Hepatocyte (in vitro differentiated cells): ENCODE measurements at places on chromosomes 16 and 17. TPM values are rescaled to one million over a fixed set of nuclear protein-coding genes. Genes with fewer than 3 reads are reported as not detected.
A peak's percentile ranks its signal among the peaks of the same experiment; 100 is the strongest.

DNA sequence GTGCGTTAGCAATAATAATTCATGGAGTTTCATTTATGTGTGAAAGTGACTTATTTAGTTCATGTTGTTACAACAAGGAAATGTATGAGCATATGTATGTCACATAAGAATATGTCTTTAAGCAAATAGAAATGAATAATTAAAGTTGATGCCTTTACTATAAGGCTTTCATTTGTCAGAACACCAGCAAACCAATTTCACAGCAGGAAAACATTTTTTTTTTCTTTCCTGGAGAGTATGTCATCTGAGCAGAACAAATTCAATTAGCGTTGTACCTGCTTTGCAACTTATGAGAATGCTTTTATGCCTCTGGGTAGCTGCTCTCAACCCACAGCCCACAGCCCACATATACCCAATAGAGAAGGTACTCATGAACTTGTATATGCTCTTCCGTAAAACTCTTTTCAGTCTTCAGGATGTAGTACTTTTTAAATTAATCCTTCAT is 26.3 kb upstream of the APOH start:
- no peak overlapping the region for H3K27ac ChIP-seq
- no peaks in the 10 kb centered on the region for H3K36me3 ChIP-seq
- H3K27me3 ChIP-seq, result no peaks in the 10 kb centered on the region

DNA sequence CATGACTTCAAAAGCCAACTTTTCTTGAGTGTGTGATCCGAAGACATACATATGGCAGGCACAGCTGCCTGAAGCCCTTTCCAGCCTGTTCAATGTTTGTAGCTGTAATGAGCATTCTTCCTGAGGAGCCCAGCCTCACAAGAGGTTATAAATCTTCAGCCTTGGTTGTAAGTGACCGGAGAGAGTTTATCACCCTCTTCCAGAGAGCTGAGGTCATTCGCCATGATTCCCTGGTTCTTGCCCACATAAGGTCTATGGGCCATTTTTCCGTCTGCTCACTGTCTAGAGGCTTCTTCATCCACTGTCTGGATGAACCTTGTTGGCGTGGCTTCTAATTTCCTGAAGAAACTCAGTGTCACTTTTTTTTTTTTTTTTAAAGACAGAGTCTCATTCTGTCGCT is 9.7 kb upstream of the CSF3 start:
- no peaks in the 10 kb centered on the region for H3K27me3 ChIP-seq
- H3K27ac ChIP-seq, result no peak overlapping the region
- DNase-seq, result no peak

Gene CDRT15
- not detected in 2 replicates for total RNA-seq

Gene ABHD15
- 16.8 and 19.2 TPM in 2 replicates for total RNA-seq

- peaks cover 3% of the 10 kb centered on the region for H3K4me1 ChIP-seq
- H3K27ac ChIP-seq, result no peak within 1 kb of the TSS
- H3K27me3 ChIP-seq, result no peaks in the 10 kb centered on the region
- DNase-seq, result peak; percentile 83
Observed at GRCh38 chr16:67884684-67885083, at the start of gene NRN1L. NRN1L (plus strand) TSS chr16:67884885; CDS start chr16:67884904, 19 bp downstream.

- H3K4me3 ChIP-seq, result no peak overlapping the region
- H3K4me1 ChIP-seq, result no peaks in the 10 kb centered on the region
- H3K27ac ChIP-seq, result no peak overlapping the region
- H3K36me3 ChIP-seq, result no peaks in the 10 kb centered on the region
Observed at GRCh38 chr16:24054741-24055491, 201.2 kb upstream of the CACNG3 start.

DNA sequence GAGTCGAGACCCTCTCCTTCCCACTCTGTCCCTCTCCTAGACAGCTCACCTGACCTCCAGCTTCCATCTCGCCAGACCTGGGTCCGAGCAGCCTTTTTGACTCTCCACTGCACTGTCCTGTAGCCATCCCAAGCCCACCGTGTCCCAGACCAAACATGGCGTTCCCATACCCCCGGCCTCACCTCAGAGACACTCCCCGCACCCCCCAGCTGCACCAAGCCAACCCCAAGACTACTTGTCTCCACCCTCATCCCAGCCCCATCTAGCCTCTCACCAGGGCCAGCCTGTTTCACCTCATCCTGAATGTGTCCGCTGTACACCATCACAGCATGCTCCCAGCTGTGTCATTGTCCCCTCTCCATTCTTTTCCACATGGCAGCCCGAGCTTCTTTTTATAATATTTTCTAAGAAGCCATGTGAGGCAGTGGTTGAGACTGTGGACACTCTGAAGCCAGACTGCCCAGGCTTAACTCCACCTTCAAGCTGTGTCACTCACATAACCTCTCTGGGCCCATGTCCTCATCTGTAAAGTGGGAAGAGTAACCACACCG is 1.5 kb downstream of the MYO15A start:
- H3K36me3 ChIP-seq, result no peaks in the 10 kb centered on the region
- H3K27me3 ChIP-seq, result no peaks in the 10 kb centered on the region
- H3K4me1 ChIP-seq, result no peaks in the 10 kb centered on the region
- H3K4me3 ChIP-seq, result no peak overlapping the region
- H3K27ac ChIP-seq, result no peak overlapping the region

Gene MOSMO
- 16.1 and 24.5 TPM in 2 replicates for total RNA-seq

GRCh38 chr17:42025191-42025579 is 5.3 kb downstream of the NKIRAS2 start:
- H3K27ac ChIP-seq, result no peak overlapping the region
- H3K36me3 ChIP-seq, result no peaks in the 10 kb centered on the region
- no peak for DNase-seq
- peaks cover 7% of the 10 kb centered on the region for H3K4me1 ChIP-seq
- H3K27me3 ChIP-seq, result no peaks in the 10 kb centered on the region
- H3K4me3 ChIP-seq, result no peak overlapping the region

Gene NPIPA8
- 20.8 TPM in 1 of 2 replicates, not detected in the other for total RNA-seq

Gene CLEC19A
- not detected in 2 replicates for total RNA-seq

Gene ANKRD40CL
- 3.3 and 4.2 TPM in 2 replicates for total RNA-seq

DNA sequence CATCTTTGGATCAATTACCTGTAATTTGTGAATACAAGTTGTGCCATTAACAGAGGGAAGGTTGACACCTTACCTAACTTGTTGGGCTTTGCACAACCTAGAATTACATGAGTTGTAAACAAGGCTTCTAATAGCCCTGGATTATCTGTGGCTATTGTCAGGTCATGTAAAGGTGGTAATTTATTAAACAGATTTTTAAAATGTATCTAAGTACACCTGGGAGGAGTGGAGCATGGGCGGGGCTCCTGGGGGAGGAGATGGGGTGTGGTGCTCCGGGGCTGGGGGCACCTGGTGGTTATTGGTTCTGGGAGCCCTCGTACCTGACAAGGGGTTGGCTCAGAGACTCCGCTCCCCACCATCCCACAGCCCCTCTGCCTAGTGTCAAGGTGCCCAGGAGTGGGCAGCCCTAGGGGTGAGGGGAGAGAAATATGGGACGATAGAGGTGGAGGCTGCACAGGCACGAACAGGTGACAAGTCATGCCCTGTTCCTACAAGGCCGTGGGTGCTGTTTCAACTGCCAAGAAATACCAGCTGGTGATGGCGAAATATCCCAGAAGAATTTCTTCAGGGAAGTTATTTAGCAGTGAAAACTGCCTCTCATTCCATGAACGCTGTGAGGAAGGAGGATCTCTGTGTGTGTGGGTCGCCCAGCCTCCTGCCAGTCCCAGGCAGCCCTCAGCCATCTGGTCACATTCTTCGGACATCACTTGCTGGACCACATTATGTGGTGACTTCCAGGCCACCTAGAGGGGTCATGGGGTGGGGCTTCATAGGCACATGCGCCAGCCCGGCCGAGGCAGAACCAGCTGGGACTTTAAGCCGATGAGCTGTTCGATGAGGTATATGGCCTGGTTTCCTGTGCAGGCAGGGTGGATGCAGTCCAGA is 55.5 kb upstream of the IRX3 start:
- no peaks in the 10 kb centered on the region for H3K27me3 ChIP-seq
- H3K4me3 ChIP-seq, result no peak overlapping the region
- peak; percentile 16 for DNase-seq
- H3K4me1 ChIP-seq, result no peaks in the 10 kb centered on the region
- H3K36me3 ChIP-seq, result no peaks in the 10 kb centered on the region

- no peak overlapping the region for H3K4me3 ChIP-seq
- DNase-seq, result no peak
- H3K36me3 ChIP-seq, result no peaks in the 10 kb centered on the region
- no peak overlapping the region for H3K27ac ChIP-seq
Observed at GRCh38 chr16:13176711-13177110, 275.3 kb downstream of the SHISA9 start.

Gene RHBDL3
- total RNA-seq, result 0.36 and 0.70 TPM in 2 replicates

DNA sequence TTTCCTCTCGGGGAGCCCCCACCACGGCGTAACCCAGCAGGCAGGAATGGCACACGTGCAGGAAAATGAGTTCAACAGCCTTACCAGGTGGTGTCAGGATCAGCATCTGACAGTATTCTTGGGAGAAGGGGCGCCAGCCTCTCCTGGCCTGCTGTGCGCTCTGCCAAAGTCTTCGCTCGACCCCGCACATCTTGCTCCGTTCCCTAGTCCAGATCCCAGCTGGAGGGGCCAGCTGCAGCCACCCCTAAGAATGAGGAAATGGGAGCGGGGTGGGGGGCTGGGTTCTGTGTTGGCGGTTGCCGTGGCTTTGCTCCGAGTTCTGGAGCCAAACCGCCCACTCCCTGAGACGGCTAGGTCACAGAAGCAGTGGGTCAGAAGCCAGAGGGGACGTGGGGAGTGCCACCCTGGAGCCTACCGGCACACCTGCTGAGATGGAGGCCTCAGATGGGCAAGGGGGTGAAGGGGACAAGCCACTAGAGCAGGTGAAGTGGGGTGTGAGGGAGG is at the start of gene CHCT1:
Gene CHCT1, plus strand, starts transcription at position 328 of the 504 bp plus-strand sequence. Its CDS starts 104 bp downstream, at position 432.
- H3K27me3 ChIP-seq, result no peaks in the 10 kb centered on the region
- no peak for DNase-seq
- no peaks in the 10 kb centered on the region for H3K36me3 ChIP-seq
- H3K27ac ChIP-seq, result no peak within 1 kb of the TSS

Gene TAF15
- total RNA-seq, result 36.1 and 48.2 TPM in 2 replicates

Gene EFCAB3
- not detected in 2 replicates for total RNA-seq

DNA sequence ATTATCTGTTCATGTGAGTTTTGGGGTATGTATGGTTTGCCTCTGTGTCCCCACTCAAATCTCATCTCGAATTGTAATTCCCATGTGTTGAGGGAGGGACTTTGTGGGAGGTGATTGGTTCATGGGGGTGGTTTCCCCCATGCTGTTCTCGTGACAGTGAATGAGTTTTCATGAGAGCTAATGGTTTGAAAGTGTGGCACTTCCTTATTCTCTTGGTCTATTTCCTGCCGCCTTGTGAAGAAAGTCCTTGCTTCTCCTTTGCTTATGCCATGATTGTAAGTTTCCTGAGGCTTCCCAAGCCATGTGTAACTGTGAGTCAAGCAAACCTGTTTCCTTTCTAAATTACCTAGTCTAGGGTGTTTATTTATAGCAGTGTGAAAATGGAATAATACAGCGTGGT is 128.1 kb upstream of the HS3ST4 start:
- H3K27me3 ChIP-seq, result no peaks in the 10 kb centered on the region
- no peaks in the 10 kb centered on the region for H3K4me1 ChIP-seq
- no peaks in the 10 kb centered on the region for H3K36me3 ChIP-seq
- DNase-seq, result no peak
- H3K4me3 ChIP-seq, result no peak overlapping the region

DNA sequence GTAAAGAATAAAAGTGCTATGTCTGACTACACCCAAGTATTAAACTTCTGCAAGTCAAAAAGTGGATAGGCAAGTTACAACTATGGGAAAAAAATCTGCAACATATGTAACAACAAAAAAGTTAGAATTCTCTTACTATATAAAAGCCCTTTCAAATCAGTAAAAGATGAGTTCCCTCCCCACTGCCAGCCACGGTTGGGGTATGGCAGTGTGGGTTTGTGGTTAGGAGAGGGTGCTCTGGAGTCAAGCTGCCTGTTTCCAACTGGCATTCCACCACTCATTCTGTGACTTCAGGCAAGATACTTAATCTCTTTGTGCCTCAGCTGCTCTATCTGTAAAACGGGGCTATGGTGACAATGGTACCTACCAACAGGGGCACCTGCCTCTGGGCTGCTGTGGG is 26.6 kb upstream of the MFSD6L start:
- H3K4me3 ChIP-seq, result no peak overlapping the region
- H3K27me3 ChIP-seq, result no peaks in the 10 kb centered on the region

Gene KRTAP1-1
- total RNA-seq, result not detected in 2 replicates

GRCh38 chr17:71011391-71011790 is 842.1 kb downstream of the KCNJ2 start:
- H3K4me3 ChIP-seq, result no peak overlapping the region
- H3K4me1 ChIP-seq, result no peaks in the 10 kb centered on the region
- DNase-seq, result no peak
- H3K27ac ChIP-seq, result no peak overlapping the region
- no peaks in the 10 kb centered on the region for H3K27me3 ChIP-seq

DNA sequence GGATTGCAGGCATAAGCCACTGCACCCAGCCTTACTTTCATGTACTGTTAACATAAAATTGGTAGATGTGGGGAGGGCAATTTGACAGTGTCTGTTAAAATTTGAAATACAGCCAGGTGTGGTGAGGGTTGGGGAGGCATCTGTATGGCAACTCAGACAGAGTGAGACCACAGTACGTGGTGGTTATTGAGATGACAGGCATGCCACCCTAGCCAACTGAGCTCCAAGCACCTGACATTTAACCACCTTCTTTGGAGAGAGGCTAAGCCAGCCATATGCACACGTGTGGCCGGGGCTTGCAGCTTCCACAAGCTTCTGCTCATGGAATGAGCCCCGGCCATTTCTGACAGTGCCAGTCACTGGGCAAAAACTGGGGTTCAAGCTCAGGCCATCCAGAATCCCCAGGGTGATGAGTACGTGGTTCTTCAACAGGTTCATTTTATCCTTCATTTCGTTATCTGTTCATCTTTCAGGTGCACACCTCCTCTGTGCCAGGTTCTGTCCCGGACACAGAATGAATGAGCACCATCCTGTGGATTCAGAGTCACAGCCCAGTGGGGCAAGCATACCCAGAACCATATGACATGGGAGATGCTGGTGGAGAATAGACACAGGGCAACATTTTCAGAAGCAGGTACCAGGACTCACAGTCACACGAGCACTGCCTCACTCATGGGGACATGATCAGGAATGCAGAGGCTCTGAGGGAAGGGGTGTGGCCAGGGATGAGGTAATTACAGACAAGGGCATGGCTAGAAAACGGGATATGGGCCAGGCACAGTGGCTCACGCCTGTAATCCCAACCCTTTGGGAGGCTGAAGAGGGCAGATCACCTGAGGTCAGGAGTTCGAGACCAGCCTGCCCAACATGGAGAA is 36.2 kb downstream of the C16orf82 start:
- H3K36me3 ChIP-seq, result no peaks in the 10 kb centered on the region
- H3K27me3 ChIP-seq, result no peaks in the 10 kb centered on the region
- no peak overlapping the region for H3K4me3 ChIP-seq
- no peak overlapping the region for H3K27ac ChIP-seq
- no peaks in the 10 kb centered on the region for H3K4me1 ChIP-seq
- no peak for DNase-seq

Gene PIK3R6
- total RNA-seq, result 0.10 TPM in 1 of 2 replicates, not detected in the other

DNA sequence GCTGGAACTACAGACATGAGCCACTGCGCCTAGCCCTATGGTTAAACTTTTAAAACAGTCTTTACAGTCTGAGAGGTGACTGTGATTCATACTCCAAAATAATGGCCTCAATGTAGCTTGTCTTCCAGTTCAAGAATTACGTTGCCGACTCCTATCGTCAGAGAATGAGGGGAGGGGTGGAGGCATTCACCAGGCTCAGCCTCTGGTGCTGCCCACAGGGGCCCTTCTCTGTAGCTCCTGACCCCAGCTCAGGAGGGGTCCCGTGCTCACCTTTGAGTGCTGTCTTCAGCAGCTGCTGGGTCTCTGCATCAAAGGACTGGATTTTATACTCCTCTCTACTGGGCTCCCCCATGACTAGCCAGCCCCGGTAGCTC is 1.2 kb downstream of the MIF4GD start:
- peak overlapping the region; percentile 98 for H3K27ac ChIP-seq
- H3K36me3 ChIP-seq, result no peaks in the 10 kb centered on the region
- peaks cover 7% of the 10 kb centered on the region for H3K4me1 ChIP-seq
- no peak for DNase-seq
- no peaks in the 10 kb centered on the region for H3K27me3 ChIP-seq
- peak overlapping the region; percentile 17 for H3K4me3 ChIP-seq

Gene EMP2
- total RNA-seq, result 23.4 and 29.1 TPM in 2 replicates

Gene BOLA2B
- total RNA-seq, result 211 and 237 TPM in 2 replicates
